Aorta (tissue), 5 donors: ENCODE measurements at places on chromosomes 3 and 15. TPM values are rescaled to one million over a fixed set of nuclear protein-coding genes. Genes with fewer than 3 reads are reported as not detected.

DNA sequence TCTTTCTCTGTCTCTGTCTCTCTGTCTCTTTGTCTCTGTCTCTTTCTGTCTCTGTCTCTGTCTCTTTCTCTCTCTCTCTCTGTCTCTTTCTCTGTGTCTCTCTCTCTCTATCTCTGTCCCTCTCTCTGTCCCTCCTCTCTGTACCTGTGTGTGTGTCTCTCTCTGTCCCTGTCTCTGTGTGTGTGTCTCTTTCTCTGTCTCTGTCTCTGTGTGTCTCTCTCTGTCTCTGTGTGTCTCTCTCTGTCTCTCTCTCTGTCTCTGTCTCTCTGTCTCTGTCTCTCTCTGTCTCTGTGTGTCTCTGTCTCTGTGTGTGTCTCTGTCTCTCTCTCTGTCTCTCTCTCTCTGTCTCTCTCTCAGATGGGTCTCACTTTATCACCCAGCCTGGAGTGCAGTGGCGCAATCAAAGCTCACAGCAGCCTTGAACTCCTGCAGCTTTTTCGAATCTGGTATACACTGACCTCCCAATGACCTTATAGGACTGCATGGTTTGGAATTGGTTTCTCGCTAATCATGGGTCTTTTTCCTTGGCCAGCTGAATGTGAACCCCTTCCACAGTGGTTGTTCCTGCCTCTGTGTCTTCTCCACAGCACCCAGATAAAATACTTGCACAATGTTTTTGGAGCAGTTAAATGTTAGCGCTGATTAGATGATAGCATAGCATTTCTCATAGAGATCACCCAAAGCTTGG is 102.6 kb upstream of the KLHL25 start:
- DNase-seq, result no peak
- no peaks in the 10 kb centered on the region for H3K36me3 ChIP-seq
- no peaks in the 10 kb centered on the region for H3K27me3 ChIP-seq
- no peak overlapping the region for H3K27ac ChIP-seq

The CCK gene
- total RNA-seq, result not detected

DNA sequence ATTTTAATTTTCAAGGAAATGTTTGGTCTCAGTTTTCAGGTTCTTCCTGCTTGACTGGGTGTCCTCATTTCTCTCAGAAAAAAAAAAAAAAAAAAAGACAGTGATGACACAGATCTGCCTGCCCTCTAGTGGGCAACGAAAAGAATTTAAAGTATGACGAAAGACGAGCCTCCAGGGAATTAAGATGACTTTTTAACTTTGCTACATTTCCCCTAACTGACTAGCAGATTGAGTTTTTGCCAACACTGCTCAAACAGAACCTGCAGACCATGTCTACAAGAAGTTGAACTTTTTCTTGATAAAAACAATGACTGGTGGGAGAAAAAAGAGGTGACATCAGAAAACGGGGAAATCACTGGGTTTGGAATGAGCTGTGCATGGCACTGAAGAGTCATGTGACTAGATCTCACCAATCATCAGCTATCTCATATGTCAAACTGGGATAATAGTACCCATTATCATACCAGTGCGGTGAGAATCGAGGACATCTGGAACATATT is 40.8 kb downstream of the EOMES start:
- H3K36me3 ChIP-seq, result no peaks in the 10 kb centered on the region
- H3K27me3 ChIP-seq, result no peaks in the 10 kb centered on the region
- H3K27ac ChIP-seq, result no peak overlapping the region
- no peak for DNase-seq
- no peak overlapping the region for H3K4me3 ChIP-seq
- H3K4me1 ChIP-seq, result peaks cover 4% of the 10 kb centered on the region

The TIMP4 gene
- total RNA-seq, result 8.3 TPM

DNA sequence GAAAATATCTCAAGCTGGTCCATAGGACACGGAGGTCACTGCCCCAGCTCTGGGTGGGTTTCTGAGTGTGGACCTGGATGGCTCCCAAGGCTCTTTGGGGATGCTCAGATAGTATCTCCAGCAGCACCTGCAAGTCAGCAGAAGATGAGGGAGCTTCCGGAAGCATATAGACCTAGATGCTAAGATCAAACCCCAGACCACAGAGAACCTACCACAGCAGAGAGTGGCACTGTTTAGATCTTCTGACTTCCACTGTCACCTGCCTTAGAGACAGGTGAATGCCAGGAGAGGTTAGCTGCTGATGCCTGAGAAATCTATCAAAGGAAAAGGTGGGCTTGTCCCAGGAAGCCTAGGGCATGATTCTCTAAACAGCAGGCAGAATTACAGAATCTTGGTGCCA is 105.7 kb upstream of the TRPM1 start:
- H3K36me3 ChIP-seq, result no peaks in the 10 kb centered on the region
- no peaks in the 10 kb centered on the region for H3K4me1 ChIP-seq
- no peak overlapping the region for H3K4me3 ChIP-seq
- H3K27ac ChIP-seq, result no peak overlapping the region
- no peaks in the 10 kb centered on the region for H3K27me3 ChIP-seq
- DNase-seq, result no peak

DNA sequence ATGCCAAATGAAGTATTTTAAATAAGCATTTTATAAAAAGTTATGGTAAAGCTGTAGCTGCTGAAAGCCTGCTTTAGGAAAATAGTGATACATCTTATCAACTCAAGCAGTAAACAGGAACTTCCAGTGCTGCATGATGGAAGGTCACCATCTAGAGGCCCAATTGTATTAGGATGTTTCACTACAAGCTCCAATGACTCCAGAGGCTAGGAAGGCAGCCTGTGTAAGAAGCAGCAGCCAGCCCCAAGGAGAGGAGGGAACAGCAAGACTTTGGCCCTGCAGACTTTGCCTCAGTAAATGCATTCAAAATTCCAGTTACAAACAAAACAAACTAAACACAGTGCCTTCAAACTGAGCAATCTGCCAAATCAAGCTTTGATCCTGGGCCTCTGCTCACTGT is 32.1 kb downstream of the ILDR1 start:
- H3K4me1 ChIP-seq, result no peaks in the 10 kb centered on the region
- no peak overlapping the region for H3K27ac ChIP-seq
- no peaks in the 10 kb centered on the region for H3K36me3 ChIP-seq
- H3K27me3 ChIP-seq, result no peaks in the 10 kb centered on the region
- no peak for DNase-seq

DNA sequence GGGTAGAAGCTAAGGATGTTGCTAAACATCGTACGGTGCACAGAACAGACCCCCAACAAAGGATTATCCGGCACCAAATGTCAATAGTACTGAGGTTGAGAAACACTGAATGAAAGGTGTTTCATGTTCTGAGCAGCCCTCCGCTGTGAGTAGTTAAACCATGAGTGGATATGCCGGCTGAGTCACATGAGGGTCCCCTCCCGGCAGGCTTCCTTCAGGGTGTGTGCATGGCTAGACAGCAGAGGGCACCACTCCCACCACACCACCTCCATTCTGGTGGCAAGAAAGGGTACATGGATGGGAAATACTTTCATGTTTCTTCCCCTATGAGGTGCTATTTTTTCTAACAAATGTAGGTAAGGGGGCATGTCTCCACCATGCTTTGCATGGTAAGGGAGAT is 128.3 kb upstream of the SEMA6D start:
- H3K36me3 ChIP-seq, result no peaks in the 10 kb centered on the region
- no peak overlapping the region for H3K27ac ChIP-seq
- H3K4me3 ChIP-seq, result no peak overlapping the region
- no peak for DNase-seq

DNA sequence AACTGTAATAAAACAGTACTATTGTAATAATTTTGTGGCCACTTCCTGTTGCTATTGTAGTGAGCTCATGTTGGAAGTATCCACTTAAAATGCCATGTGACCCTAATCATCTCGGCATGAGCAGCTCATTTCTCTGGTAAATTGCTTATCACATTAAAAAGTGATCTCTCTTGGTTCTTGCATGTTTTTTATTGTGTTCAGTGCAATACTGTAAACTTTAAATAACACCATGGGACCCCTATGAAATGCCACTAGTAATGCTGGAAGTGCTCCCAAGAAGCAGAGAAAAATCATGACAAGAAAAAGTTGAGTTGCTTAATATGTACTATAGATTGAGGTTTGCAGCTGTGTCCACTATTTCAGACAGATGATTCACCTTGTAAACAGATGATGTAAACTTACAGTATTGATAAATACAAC is 45.6 kb downstream of the NMD3 start:
- no peak overlapping the region for H3K4me3 ChIP-seq
- H3K36me3 ChIP-seq, result no peaks in the 10 kb centered on the region
- DNase-seq, result no peak
- H3K27ac ChIP-seq, result no peak overlapping the region
- H3K4me1 ChIP-seq, result no peaks in the 10 kb centered on the region

The CNTN6 gene
- 0.48 TPM for total RNA-seq

- no peak overlapping the region for H3K4me3 ChIP-seq
- H3K27ac ChIP-seq, result no peak overlapping the region
- no peaks in the 10 kb centered on the region for H3K4me1 ChIP-seq
- H3K36me3 ChIP-seq, result no peaks in the 10 kb centered on the region
Measured at GRCh38 chr3:95615592-95616310, 1198.6 kb upstream of the EPHA6 start.

- no peaks in the 10 kb centered on the region for H3K27me3 ChIP-seq
- no peaks in the 10 kb centered on the region for H3K4me1 ChIP-seq
- no peaks in the 10 kb centered on the region for H3K36me3 ChIP-seq
Measured at GRCh38 chr3:173078525-173078924, 62.5 kb downstream of the SPATA16 start.

DNA sequence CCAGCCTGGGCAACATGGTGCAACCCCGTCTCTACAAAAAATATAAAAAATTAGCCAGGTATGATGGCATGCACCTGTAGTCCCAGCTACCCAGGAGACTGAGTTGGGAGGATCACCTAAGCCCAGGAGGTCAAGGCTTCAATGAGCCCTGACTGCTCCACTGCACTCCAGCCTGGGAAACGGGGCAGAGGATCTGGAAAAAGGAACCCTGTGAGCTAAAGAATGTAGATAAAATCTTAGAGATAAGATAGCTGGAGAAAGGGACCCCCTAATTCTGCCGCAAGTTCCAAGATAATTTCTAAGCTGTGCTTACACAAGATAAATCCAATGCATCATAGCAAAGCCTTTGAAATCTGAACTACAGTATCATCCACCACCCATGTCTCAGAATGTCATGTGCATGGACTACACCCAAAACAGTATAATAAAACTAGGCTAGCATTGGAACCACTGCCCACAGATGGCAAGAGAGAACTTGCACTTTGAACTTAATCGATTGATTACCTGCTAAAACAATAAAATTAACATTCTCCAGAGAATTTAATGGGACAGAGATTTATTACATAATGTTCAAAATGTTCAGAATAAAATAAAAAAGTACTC is 99.9 kb downstream of the TRIM42 start:
- H3K36me3 ChIP-seq, result no peaks in the 10 kb centered on the region
- H3K4me1 ChIP-seq, result no peaks in the 10 kb centered on the region
- no peak overlapping the region for H3K4me3 ChIP-seq
- no peak overlapping the region for H3K27ac ChIP-seq
- H3K27me3 ChIP-seq, result no peaks in the 10 kb centered on the region
